ENCODE measurements at places on chromosomes 11 and 22.
A peak's percentile ranks its signal among the peaks of the same experiment; 100 is the strongest.

- peak; percentile 28 for DNase-seq
Observed at GRCh38 chr11:47616726-47617416, 22.7 kb upstream of the C1QTNF4 start.

GRCh38 chr11:57493507-57494503, 21.7 kb downstream of the SLC43A1 start:
- peak; percentile 37 for DNase-seq

DNA sequence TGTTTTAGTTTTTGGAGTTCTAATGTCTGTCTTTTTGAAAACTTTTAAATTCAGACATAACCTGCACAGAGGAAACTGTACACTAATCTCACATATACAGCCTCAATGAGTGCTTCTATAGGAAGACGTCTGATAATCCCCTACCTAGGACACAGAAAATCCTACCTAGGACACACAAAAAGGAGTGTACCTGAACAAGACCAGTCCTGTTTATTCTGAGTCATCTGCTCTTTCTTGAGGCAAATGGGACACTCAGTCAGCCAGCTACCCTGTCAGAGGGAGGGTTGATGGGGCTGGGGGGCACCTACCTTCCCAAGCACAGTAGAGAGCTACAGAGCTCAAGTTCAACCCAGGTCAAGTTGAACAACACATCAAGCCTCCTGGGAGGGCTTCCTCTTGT, 346.6 kb upstream of the NCAM1 start:
- DNase-seq = no peak

DNA sequence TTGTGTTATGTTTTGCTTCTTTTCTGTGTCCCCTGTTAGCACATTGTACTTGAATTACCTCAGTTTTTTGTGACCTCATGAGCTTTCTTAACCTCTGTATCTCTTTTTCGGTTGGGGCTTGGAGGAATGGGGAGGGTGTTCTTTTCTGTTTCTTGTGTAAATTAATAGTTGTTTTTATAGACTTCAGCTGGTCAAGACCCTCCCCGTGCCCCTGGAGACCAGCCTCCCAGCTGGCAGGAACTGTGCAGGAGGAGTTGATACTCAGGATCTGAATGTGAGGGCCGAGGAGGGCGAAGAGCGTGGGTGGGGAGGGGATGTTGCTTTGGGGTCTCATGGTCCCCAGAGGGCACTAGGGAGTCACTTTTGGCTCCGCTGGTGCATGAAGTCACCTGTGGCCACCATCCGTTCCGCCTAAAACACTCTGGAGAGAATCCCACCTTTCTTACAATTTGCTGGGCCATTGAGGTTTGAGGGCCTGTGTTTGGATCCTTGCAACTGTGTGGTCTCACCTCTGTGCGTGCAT, 44.3 kb upstream of the NNMT start:
- DNase-seq = no peak

- DNase-seq = no peak
Observed at GRCh38 chr11:13287681-13288080, 10.1 kb downstream of the BMAL1 start.

GRCh38 chr22:35424081-35424480, 24.1 kb downstream of the MCM5 start:
- no peak for DNase-seq

DNA sequence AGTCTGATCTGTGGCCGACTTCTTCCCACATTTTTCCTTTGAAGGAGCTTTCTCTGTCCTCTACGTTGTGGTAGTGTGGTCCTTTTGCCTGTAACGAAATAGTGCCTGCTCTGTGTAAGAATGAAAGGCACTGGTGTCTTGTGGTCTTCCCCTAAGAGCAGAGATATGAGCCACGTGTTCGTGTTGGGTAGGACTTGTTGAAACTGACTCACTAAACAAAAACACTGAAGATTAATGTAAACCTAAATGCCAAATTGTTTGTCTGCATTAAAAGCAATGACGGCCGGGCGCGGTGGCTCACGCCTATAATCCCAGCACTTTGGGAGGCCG, 10.1 kb upstream of the RPS3 start:
- no peak for DNase-seq

- DNase-seq = no peak
Observed at GRCh38 chr11:70627219-70627618, 228.9 kb downstream of the CTTN start.

DNA sequence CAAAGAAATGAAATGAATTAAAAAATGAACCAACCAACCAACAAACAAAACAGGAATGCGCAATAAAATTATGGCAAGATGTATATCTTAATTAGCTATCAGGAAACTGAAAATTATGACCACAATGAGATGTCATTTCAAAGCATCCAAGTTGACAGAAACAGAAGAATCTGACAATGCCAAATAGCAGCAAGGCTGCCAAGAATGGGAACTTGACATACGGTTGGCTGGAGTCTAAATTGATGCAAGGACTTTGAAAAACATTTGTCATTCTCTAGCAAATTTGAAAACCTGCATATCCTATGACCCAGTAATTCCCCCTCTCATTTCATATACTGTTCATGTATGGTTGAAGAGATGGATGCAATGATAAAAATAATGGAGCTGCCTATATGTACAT, 1262.6 kb downstream of the TBC1D22A start:
- no peak for DNase-seq

DNA sequence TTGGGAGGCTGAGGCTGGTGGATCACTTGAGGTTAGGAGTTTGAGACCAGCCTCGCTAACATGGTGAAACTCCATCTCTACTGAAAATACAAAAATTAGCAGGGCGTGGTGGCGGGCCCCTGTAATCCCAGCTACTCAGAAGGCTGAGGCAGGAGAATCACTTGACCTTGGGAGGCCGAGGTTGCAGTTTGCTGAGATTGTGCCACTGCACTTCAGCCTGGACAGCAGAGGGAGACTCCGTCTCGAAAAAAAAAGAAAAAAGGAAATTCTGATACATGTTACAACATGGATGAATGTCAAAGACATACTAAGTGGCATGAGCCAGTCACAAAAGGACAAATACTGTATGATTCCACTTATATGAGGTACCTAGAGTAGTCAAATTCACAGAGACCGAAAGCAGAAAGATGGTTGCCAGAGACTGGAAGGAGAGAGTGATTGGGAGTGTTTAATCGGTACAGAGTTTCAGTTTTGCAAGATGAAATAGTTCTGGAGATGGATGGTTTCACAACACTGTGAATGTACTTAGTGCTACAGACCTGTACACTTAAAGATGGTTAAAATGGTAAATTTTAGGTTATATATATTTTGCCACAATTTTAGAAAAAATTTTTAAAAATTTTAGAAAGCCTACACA, 92.3 kb downstream of the BLID start:
- DNase-seq = no peak
